ENCODE measurements at places on chromosomes 5 and 9. TPM values are rescaled to one million over a fixed set of nuclear protein-coding genes. Genes with fewer than 3 reads are reported as not detected.

EIF4E1B gene
- not detected for total RNA-seq

DNA sequence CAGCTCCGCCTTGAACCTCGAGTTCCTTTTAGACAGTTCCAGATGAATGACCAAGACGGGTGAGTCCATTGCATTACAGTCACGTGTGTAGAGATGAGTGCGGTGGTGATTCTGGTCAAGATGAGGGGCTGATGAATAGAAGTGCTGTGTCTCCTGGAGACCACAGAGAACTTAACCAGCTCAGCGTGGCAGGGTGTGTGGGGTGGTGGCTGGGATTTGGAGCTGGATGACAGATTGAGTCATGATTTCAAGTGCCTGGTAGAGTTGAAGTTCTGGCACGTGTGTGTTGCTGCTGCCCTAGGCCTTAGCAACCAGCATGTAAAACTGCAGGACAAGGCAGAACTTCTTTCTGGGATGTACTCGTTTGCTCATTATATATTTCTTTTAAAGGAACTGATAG is 53.3 kb downstream of the PRRC2B start:
- H3K4me1 ChIP-seq: peaks cover under 1% of the 10 kb centered on the region
- no peak overlapping the region for H3K4me3 ChIP-seq
- peaks cover 74% of the 10 kb centered on the region for H3K36me3 ChIP-seq
- H3K27me3 ChIP-seq: no peaks in the 10 kb centered on the region
- no peak for DNase-seq

DNA sequence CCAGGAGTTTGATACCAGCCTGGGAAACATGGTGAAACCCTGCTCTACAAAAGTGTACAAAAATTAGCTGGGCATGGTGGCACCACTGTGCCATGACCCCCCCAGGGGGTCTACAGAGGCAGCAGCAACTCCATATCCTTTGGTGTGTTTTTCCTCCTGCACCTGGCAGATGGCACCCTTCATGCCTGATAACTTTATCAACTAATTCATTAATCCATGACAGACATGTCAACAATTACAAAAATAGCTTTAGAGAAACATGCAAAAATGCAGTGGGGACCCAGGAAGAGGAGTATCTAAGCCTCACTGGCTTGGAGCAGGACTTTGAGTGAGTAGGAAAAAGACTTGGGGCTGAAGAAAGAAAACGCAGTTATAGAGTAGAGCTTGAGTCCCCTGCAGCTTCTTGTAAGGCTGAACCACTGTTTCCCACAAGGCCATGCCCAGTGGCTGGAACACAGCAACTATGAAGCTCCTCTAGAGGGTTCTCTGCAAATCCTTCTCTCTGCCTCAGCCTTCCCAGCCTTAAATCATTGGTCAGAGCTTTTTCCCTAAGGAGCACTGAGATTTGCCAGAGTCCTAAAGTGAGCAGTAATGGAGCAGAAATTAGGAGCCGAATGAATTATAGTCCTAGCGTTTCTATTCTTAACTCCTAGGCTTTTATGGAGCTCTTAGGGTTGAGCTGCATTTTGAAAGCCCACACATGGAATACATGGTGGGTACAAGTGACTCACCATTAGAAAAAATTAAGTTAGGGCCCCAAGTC is 25.5 kb upstream of the B4GALT1 start:
- H3K27ac ChIP-seq: no peak overlapping the region
- no peak for DNase-seq
- no peaks in the 10 kb centered on the region for H3K27me3 ChIP-seq
- H3K4me1 ChIP-seq: no peaks in the 10 kb centered on the region

DNA sequence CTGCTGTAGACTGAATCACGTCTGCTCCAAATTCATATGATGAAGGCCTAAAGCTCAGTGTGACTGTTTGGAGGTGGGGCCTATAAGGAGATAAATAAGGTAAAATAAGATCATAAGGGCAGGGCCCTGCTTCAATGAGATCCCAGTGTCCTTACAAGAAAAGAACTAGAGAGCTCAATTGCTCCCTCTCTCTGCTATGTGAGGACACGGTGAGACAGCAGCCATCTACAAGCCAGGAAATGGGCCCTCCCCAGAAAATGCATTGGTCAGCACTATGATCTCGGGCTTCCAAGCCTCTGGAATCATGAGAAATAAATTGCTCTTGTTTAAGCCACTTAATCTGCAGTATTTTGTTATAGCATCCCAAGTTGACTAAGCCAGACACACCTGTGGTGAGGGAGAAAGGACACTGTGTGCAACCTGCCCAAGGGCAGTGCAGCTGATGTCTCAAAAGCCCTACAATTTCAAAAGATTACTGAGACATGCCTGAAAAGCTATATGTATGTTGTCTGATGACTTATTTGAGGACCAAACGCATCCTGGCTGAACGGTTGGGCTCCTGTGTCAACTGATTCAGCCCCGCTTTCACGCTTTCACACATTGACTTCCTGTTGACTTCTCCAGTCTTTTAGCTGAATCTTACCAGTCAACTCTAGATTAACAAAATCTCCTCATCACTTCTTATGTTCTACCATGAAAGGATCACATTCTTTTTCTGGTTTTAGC is 13.2 kb downstream of the GZMK start:
- no peaks in the 10 kb centered on the region for H3K27me3 ChIP-seq
- H3K4me1 ChIP-seq: no peaks in the 10 kb centered on the region
- H3K4me3 ChIP-seq: no peak overlapping the region

CTNND2 gene
- total RNA-seq: not detected

DNA sequence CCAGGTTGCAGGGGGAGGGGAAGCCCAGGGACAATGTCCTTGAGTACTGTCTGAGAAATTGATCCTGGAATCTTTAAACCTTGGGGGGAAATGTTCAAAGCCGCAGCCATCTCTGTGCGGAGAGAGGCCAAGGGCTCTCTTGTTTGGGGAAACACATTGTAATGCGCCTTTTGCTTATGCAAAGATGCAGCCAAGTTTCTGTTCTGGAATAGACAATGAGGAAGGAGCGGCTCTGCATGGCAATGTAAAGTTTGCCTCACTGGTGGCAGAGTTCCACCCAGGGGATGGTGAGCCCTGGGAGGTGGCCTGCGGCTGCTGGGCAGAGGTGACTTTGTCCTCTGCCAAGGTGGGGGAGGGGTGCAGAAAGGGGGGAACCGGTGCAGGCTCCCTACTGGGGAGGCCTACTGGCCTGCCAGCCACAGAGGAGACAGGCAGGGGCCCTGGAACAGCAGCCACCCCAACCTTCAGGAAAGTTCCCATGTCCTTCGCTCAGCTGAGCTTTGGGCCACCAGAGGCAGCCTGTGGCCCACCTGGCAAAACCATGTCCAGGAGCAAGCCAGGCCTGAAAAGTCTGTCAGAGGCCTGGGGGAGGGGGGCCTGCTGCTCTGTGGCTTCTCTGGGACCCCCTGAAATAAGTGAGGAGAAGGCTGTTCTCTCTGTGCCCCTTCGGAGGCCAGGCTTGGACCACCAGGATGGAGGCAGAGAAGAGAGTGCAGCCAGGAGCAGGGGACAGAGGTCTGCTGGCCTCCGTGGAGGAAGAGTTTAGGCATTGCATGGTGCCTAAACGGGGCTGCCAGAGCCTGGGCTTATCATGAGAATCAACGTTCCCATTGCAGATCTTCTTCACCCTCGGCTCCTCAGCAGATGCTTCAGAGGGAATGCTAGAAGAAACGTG is 127.8 kb downstream of the ZNF354C start:
- no peak overlapping the region for H3K27ac ChIP-seq
- H3K4me3 ChIP-seq: no peak overlapping the region
- no peaks in the 10 kb centered on the region for H3K4me1 ChIP-seq
- DNase-seq: no peak
- H3K36me3 ChIP-seq: no peaks in the 10 kb centered on the region

GRCh38 chr5:97986069-97986468 is 787.4 kb upstream of the RGMB start:
- H3K36me3 ChIP-seq: no peaks in the 10 kb centered on the region
- no peak overlapping the region for H3K27ac ChIP-seq
- no peaks in the 10 kb centered on the region for H3K27me3 ChIP-seq
- H3K4me1 ChIP-seq: no peaks in the 10 kb centered on the region

DNA sequence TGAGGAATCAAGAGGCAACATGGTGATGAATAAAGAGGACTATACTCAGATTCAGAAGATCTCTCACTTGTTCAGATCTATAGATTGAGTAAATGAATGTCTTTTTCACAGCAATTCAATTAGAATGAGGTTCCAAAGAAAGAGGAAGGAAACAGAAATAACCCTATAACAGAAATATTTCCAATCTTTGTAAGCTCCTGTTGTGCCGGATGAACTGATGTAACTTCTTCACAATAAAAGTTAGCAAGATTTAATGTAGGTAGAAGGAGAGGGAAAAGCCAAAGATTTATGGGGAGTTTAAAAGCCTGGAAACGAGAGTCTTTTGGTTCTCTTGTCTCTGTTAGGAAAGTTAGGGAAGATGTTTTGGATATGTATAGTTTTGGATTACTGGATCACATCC is 92.1 kb downstream of the PBX3 start:
- no peaks in the 10 kb centered on the region for H3K36me3 ChIP-seq
- H3K4me1 ChIP-seq: peaks cover 24% of the 10 kb centered on the region
- no peaks in the 10 kb centered on the region for H3K27me3 ChIP-seq
- no peak overlapping the region for H3K27ac ChIP-seq
- no peak overlapping the region for H3K4me3 ChIP-seq
- no peak for DNase-seq

STK32A gene
- not detected for total RNA-seq

- no peak overlapping the region for H3K27ac ChIP-seq
- peaks cover 7% of the 10 kb centered on the region for H3K4me1 ChIP-seq
- DNase-seq: no peak
- no peaks in the 10 kb centered on the region for H3K36me3 ChIP-seq
- no peak overlapping the region for H3K4me3 ChIP-seq
Measured at GRCh38 chr9:97801180-97801579, 51.8 kb upstream of the FOXE1 start.

DNA sequence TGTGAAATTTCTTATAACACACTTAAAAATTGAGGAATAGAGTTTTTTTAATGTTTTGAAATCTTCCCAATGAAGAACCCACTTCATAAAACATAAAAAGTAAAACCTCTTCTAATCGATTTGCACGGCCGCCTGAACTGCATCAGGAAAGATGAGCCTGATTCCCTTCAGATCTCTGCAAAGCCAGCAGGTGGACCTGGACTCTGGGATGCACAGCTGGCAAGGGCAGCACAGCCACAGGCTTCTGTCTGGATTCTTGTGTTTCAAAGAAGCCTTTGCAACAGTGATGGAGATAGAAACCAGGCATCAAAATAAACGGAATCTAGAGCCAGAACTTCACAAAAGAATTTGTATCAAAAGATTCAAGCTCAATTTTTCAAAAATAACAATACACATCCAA is 36.0 kb upstream of the SPATA31C2 start:
- H3K27ac ChIP-seq: no peak overlapping the region
- H3K36me3 ChIP-seq: no peaks in the 10 kb centered on the region
- H3K27me3 ChIP-seq: no peaks in the 10 kb centered on the region
- no peak for DNase-seq
- H3K4me1 ChIP-seq: no peaks in the 10 kb centered on the region

C9orf50 gene
- total RNA-seq: not detected

BTNL3 gene
- not detected for total RNA-seq

GRCh38 chr5:132417889-132418485 is 48.5 kb downstream of the SLC22A5 start:
- DNase-seq: no peak
- H3K4me1 ChIP-seq: peaks cover 85% of the 10 kb centered on the region
- no peak overlapping the region for H3K27ac ChIP-seq

DNA sequence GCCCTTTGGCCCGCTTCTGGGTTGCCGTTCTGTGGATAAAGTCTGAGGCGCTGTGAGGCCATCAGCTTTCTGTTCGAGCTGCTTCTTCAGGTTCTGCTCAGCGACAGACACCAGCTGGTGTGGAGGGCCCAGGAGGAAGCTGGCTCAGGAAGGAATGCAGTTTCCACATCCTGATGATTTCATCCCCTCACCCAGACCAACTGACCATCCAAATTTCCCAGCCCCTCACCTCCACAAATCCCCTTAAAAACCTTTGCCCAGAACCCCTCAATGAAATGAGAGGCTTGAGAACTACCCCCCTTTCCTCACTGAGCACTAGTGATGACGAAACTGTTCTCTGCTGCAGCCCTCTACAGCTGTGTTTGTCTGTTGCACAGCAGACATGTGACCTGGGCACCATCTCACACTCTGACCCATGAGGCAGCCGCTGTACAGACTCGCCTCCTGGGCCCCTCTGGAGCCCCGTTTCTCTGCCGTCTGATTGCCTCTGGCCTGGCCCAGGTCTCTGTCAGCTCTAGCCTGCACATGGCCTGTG is 45.4 kb downstream of the SPATA31C2 start:
- no peak overlapping the region for H3K4me3 ChIP-seq
- no peaks in the 10 kb centered on the region for H3K4me1 ChIP-seq
- H3K36me3 ChIP-seq: no peaks in the 10 kb centered on the region
- no peak overlapping the region for H3K27ac ChIP-seq

DNA sequence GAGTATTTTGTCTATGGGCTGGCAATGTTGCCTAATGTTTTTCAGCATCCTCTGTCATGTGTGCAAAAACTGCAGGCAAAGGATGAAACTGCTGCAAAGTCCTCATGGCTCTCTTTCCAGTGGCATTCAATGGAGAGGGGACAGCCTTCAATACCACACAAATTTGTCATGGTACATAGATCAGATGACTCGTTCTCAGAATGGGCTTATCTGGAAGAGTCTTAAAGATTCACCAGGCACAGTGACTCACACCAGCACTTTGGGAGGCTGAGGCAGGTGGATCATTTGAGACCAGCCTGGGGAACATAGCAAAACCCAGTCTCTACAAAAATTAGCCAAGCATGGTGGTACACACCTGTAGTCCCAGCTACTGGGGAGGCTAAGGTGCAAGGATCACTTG is 5.3 kb downstream of the CDKN2AIPNL start:
- DNase-seq: no peak
- no peaks in the 10 kb centered on the region for H3K27me3 ChIP-seq
- no peak overlapping the region for H3K27ac ChIP-seq
- H3K36me3 ChIP-seq: peaks cover 23% of the 10 kb centered on the region
- H3K4me1 ChIP-seq: peaks cover 8% of the 10 kb centered on the region
- H3K4me3 ChIP-seq: no peak overlapping the region

GRCh38 chr5:180646289-180646962 is 3.0 kb downstream of the FLT4 start:
- no peak overlapping the region for H3K27ac ChIP-seq
- H3K36me3 ChIP-seq: no peaks in the 10 kb centered on the region
- no peak for DNase-seq
- no peak overlapping the region for H3K4me3 ChIP-seq
- no peaks in the 10 kb centered on the region for H3K27me3 ChIP-seq

DNA sequence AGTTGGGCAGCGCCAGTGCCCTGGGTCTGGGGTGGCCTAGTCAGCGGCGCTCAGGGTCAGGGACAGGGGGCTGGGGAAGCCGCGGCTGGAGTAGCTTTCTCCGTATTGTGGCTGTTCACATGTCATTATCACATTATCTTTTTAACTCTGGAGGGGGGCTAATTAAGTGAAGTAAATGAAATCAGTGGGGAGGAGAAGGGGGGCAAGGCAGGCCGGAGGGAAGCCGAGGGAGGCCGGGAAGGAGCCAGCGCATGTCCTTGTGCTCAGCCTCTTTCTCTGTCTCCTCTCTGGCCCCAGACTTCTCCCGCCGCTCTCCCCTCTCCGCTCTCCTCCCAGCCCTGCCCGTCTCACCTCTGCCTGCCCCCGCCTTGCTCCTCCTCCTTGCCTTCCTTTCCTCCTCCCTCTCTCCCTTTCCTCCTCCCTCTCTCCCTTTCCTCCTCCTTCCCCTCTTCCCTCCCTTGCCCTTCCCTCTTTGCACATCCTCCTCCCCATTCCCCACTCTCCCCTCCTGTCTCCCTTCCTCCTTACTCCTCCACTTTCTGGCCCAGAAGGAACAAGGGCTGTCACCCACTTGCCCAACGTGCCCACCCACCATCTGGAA is 38.7 kb downstream of the ASS1 start:
- no peak overlapping the region for H3K27ac ChIP-seq
- no peak for DNase-seq

CCDC69 gene
- 129 TPM for total RNA-seq

- DNase-seq: no peak
- no peaks in the 10 kb centered on the region for H3K27me3 ChIP-seq
- H3K36me3 ChIP-seq: no peaks in the 10 kb centered on the region
- H3K4me1 ChIP-seq: peaks cover 4% of the 10 kb centered on the region
- no peak overlapping the region for H3K27ac ChIP-seq
Measured at GRCh38 chr9:98970532-98971041, 26.9 kb downstream of the COL15A1 start.

Data from B cell (primary cell).